CD4-positive, alpha-beta T cell (primary cell): ENCODE measurements at places on chromosomes 3 and 15. TPM values are rescaled to one million over a fixed set of nuclear protein-coding genes. Genes with fewer than 3 reads are reported as not detected.
A peak's percentile ranks its signal among the peaks of the same experiment; 100 is the strongest.

Gene SAXO2
- 11.1 TPM for total RNA-seq

Gene AGBL1
- total RNA-seq: not detected

Gene ZNF385D
- not detected for total RNA-seq

DNA sequence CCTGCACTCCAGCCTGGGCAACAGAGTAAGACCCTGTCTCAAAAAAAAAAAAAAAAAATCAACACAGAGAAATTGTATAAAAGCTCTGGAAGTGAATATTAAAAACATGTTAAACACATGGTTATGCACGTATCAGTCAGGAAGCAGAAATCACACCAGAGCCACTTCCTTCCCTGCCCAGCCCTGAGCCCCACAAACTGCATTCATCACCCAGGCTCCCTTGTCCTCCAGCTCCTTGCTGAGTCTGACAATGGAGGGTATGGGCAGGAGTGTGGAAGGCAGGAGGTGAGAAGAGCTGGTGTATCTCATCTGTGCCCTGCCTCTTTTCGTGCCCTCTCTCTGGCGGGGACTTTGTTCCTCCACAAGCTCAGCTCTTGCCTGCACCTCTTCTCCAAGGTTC, 12.1 kb upstream of the LOXL1 start:
- H3K27me3 ChIP-seq: no peaks in the 10 kb centered on the region
- no peak for DNase-seq
- H3K4me1 ChIP-seq: peaks cover 8% of the 10 kb centered on the region
- H3K4me3 ChIP-seq: no peak overlapping the region
- H3K27ac ChIP-seq: no peak overlapping the region
- H3K36me3 ChIP-seq: peaks cover 8% of the 10 kb centered on the region

GRCh38 chr15:98651036-98651481, 2.7 kb downstream of the IGF1R start:
- H3K4me1 ChIP-seq: peaks cover 33% of the 10 kb centered on the region
- H3K36me3 ChIP-seq: no peaks in the 10 kb centered on the region
- DNase-seq: peak; percentile 33
- H3K27ac ChIP-seq: peak overlapping the region; percentile 83
- H3K27me3 ChIP-seq: peaks cover 17% of the 10 kb centered on the region

DNA sequence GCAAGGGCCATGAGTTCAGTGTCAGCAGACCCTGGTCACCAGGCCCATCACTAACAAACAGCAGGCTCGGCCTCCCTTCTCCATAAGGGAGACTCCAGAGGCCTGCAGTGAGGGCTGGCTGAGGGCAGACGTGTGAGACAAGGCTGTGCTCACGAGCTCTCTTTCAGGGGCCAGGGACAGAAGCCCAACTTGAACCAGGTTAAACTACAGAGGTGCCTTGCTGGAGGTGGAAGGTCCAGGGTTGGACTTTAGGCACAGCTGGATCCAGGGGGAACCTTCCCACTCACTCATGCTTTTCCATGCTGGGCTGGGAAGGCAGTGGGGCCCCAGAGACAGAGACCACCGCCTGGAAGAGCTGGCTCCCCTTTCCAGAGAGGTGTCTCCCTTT, 19.0 kb downstream of the CFAP100 start:
- no peak overlapping the region for H3K4me3 ChIP-seq
- H3K36me3 ChIP-seq: no peaks in the 10 kb centered on the region
- no peaks in the 10 kb centered on the region for H3K4me1 ChIP-seq
- H3K27me3 ChIP-seq: peaks cover 33% of the 10 kb centered on the region

- H3K36me3 ChIP-seq: peaks cover 96% of the 10 kb centered on the region
- H3K27ac ChIP-seq: no peak overlapping the region
- no peaks in the 10 kb centered on the region for H3K27me3 ChIP-seq
These were observed 45.7 kb downstream of the FAM98B start for GRCh38 chr15:38499651-38500050.

DNA sequence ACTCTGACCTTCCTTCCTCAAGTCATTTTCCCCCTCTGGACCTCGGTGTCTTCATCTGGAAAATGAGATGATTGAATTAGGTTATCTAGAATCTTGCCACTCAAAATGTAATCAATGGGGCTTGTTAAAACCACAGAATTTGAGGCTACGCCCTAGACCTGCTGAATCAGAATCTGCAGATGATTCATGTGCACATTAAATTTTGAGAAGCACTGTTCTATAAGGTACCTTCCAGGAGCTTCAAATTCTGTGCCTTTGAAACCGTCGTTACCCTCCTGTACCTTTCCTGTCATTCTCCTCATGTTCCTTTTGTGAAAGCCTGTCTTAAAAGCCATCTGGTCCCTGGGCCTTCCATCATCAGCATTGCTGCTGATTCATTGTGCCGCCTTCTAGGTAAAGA, 172.4 kb upstream of the TOPAZ1 start:
- H3K27me3 ChIP-seq: peaks cover 2% of the 10 kb centered on the region
- H3K27ac ChIP-seq: no peak overlapping the region
- no peak for DNase-seq
- no peaks in the 10 kb centered on the region for H3K36me3 ChIP-seq
